HepG2 (cell line): ENCODE measurements at places on chromosomes 4 and X. TPM values are rescaled to one million over a fixed set of nuclear protein-coding genes. Genes with fewer than 3 reads are reported as not detected.

CT45A5 gene
- polyA plus RNA-seq, result not detected in 2 replicates

- DNase-seq, result no peak
- no peak overlapping the region for H3K4me3 ChIP-seq
- H3K4me1 ChIP-seq, result no peaks in the 10 kb centered on the region
- no peak overlapping the region for H3K27ac ChIP-seq
- H3K27me3 ChIP-seq, result no peaks in the 10 kb centered on the region
Observed at GRCh38 chr4:155512817-155513216, 136.1 kb upstream of the MAP9 start.

DNA sequence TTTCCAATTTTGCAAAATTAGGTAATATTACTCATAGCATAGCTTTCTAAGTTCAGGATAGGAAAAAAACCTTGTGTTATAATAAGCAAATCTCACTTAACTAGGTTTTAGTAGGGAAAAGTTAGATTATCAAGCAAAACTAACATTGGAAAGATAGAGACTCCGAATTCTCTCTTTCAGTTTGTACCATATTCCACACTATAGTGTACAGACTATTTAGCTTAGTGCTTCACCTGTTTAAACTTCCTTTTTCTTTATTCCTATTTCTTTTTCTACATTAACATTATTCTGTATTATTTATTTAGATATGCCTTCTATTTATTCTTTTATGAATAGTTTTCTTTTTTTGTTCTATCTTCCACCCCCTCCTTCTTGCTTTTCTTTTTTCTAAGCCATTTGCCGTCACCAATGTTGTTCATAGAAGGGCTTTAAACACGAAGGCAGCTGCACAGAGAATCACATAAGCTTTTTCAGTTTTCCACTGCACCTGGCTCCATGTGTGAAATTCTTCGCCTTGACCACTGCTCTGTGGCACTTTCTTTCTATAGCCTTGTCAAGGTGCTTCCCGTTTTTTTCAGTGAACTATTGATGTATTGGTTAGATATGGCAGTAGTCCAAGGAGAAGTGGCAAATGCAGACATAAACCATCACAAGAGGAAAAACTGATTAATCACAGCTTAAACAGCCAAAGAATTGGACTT lies 8.5 kb downstream of the PCDH10 start:
- no peaks in the 10 kb centered on the region; the same call in 2 of the 3 replicates for H3K27me3 ChIP-seq
- DNase-seq, result no peak
- H3K4me3 ChIP-seq, result no peak overlapping the region
- no peaks in the 10 kb centered on the region for H3K4me1 ChIP-seq

DNA sequence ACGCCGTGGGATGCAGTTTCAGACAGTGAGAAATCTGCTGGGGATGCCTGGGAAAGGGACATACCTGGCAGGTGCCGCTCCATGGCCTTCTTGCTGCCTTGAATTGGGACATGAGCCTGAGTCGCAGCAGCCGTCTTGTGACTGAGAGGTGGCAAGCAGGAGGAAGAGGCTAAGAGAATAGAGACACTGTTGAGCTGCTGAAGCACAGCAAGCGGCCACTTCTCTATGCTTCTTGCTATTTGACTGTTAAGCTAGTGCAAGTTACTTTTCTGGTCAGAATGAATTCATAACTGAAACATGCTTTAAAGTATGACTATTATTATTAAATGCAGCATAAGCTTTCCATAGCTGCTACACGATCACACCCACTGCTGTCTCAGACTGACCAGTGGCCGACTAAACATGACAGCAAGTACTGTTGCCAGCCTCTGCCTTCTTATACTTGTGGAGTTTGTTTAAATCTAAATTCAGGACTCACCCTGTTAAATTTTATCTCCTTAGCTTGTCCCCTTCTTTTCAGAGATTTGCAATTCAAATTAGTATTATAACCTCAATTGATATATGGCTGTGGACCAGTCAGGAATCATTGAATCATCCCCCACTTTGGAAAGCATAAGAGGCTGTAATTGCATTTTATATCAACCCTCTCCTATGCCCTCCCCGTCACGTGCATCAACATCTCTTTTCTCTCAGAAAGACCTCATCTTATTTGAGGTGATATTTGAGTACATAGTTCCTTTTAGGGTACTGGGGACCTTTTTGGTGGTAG lies 24.8 kb upstream of the ACSL1 start:
- no peak overlapping the region for H3K4me3 ChIP-seq
- no peak for DNase-seq
- no peaks in the 10 kb centered on the region for H3K36me3 ChIP-seq
- no peaks in the 10 kb centered on the region; the same call in 2 of the 3 replicates for H3K27me3 ChIP-seq

DNA sequence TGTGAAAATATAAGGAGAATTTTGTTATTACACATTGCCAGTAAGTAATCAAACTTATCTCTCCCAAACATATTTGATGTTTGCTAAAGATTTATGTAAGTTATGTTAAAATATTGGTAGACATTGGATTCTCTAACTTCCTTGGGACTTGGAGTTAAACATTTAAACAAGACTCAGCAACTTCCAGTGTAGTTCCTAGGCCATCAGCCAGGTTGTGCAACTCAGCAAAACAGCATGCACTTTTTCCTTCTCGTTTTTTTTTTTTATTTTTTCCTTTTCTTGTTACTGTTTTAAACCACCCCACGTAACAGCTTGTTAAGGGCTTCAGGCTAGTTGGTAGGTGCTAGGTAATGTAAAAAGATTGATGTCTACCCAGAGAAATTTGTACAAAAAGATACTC lies 510.4 kb downstream of the ANKRD50 start:
- H3K4me3 ChIP-seq, result no peak overlapping the region
- no peak for DNase-seq
- no peak overlapping the region for H3K27ac ChIP-seq
- no peaks in the 10 kb centered on the region for H3K36me3 ChIP-seq
- no peaks in the 10 kb centered on the region for H3K4me1 ChIP-seq
- no peaks in the 10 kb centered on the region for H3K27me3 ChIP-seq
